ENCODE measurements at places on chromosomes 11 and 22.

GRCh38 chr22:38645430-38645829 is 10.8 kb downstream of the FAM227A start:
- no peak for DNase-seq

GRCh38 chr22:32539631-32540421 is 65.2 kb downstream of the FBXO7 start:
- no peak for DNase-seq

DNA sequence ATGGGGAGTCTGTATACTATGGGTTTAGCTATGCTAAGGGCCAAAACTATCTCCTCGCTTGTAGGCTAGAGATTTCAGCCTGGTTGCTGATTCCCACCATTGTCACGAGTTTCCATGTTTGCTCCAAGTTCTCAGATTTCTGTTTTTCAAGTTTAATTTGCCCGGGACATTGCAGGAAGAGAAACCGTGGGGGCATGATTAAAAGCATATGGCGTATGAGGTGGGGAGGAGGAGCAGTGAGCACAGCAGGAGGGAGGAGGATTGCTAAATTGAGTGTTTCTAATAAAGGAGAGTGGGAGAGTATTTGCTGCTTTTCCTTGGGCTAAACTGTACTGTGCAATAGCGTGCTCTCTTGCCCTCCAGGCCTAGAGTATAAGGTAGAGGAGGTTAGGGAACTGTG is 558.4 kb downstream of the METTL15 start:
- DNase-seq: no peak

GRCh38 chr22:19598054-19598855 is 74.0 kb upstream of the CLDN5 start:
- no peak for DNase-seq

DNA sequence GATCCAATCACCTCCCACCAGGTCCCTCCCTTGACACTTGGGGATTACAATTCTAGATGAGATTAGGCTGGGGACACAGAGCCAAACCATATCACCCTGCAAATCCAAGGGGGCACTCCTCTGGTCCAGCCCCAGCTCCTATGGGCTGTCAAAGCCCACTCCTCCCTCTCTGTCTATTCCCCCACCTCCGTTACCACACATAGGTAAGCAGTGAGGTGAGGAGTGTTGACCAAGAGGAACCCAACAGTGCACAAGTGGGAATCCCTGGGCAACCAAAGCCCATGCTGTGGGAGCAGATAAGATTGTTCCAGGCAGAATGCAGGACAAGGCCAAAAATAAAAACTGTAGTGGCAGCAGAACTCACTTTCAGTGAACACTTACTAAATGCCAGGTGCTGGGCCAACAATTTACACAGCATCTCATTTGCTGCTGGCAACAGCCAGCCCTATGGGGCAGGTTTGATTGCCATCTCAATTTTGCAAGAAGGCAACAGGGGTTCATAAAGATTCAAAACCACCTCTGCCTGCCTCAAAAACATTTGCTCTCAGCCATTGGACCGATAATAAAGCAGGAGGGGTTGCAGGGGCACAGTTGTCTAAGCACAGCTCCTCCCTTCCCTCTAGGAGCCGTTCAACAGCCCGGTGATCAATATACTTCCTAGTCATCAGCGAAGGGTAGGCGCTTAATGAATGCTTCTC is 8.9 kb downstream of the SDF2L1 start:
- DNase-seq: no peak

- no peak for DNase-seq
Observed at GRCh38 chr11:85407648-85408047, 219.5 kb downstream of the DLG2 start.

GRCh38 chr11:24155792-24156191 is 341.1 kb upstream of the LUZP2 start:
- no peak for DNase-seq

- no peak for DNase-seq
Observed at GRCh38 chr11:103993507-103993906, 42.9 kb upstream of the DDI1 start.

DNA sequence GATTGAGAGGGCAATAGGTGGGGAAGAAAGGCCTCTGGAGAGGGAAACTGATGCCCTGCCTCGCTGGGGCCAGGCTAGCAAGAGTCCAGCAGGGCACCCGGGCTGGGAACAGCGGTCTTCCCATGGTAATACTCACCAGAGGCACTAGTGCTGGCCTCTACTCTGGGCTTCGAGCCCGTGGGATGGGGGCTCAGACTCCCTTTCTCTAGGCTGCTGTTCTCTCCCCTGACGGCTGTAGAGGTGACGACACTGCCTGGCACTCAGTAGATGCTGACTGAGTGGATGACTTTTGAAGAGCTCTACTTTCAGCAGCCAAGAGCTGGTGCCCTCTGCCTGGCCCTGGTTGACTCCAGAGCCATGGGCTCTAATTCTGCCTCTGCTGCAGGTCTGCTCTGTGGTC is 818 bp upstream of the C1QTNF4 start:
- DNase-seq: no peak

GRCh38 chr22:39545386-39546365 is 13.1 kb upstream of the RPS19BP1 start:
- DNase-seq: no peak

DNA sequence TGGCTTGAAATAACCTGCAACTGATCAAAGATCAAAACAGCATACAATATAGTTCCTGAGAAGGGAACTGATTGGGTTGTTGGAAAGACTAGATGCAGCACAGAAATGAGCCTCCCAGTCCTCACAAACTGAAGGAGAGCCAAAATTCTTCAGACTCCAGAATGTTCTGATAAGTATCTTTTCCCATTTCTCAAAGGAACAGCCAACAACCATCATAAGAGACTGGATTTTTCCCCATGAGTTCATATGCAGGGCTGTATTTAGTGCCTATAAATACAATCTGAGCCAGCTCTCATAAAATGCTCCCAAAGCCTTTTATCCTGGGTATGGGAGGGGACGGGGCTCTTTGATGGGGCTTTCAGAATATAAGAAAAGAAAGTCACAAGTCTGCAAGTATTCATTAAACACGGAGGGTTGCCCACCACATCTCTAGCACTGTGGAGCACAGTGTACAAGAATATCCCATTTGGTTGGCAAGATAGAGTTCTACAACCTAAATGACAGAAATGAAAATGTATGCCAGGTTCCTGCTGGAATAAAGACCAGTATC is 50.7 kb upstream of the LYVE1 start:
- DNase-seq: no peak

GRCh38 chr11:93633835-93634234 is 27.6 kb upstream of the CEP295 start:
- no peak for DNase-seq

GRCh38 chr11:117750357-117750756 is 46.7 kb downstream of the DSCAML1 start:
- DNase-seq: no peak

GRCh38 chr11:133306019-133306418 is 226.3 kb downstream of the OPCML start:
- DNase-seq: no peak

All from NCI-H2081 treated with DMSO at 0.1 percent for 48 hours (cell line).